ENCODE measurements at places on chromosomes 11 and 22.
A peak's percentile ranks its signal among the peaks of the same experiment; 100 is the strongest.

- DNase-seq: peak; percentile 57
Measured at GRCh38 chr11:130340671-130341319, 26.1 kb upstream of the ZBTB44 start.

DNA sequence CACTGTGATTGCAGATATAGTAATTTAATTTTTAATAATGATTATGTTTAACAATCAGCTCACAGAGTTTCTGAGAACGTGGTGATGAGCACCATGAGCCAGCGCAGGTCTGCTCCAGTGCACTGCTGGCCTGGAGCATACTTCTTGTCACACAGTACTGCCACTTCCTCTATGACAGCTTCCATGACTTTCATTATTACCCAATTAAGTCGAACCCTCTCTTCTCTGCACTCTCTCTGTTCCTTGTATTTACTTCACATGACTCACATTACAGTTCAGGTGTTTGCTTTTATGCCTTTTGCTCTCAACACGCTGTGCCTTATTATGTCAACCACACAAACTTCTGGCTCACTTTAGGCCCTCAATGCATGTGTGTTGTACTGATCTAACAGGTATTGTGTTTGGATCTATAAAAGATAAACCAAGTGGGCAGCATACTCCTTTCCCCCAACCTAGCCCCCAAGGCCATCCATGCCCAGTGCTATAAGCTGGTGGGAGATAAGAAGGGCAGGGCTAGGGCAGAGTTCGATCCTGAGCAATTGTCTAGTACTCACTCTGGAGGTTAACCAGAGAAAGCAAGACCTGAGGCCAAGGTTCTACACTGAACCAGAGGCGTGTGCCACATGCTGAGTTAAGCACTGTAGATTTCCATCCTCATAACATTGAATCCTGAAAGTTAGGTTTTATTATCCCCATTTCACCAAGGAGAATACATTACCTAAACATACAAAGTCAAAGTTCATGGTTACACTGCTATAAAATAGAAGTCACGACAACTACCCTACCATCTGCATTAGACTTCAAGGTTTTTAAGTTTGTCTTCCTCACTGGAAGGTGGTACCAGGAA lies 356.5 kb downstream of the INSC start:
- DNase-seq: no peak

DNA sequence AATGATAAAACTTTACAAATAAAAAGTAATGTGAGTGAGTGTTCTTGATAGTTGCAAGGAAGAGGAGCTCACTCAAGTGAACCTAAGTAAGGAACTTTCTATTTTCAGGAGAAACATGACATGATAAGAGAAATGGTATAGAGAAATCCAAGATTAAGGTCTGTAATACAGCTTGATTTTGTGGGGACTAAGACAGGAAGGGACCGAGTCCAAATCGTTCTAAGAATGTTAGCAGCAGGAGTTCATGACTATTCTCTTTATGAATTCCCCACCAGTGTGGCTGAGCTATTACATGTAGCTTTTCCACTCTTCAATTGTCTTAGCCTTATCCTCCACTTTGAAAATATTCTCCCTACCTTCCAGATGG lies 698.6 kb upstream of the ARHGAP42 start:
- no peak for DNase-seq

GRCh38 chr11:121520243-121521144 lies 67.7 kb upstream of the SORL1-AS1 start:
- DNase-seq: no peak

DNA sequence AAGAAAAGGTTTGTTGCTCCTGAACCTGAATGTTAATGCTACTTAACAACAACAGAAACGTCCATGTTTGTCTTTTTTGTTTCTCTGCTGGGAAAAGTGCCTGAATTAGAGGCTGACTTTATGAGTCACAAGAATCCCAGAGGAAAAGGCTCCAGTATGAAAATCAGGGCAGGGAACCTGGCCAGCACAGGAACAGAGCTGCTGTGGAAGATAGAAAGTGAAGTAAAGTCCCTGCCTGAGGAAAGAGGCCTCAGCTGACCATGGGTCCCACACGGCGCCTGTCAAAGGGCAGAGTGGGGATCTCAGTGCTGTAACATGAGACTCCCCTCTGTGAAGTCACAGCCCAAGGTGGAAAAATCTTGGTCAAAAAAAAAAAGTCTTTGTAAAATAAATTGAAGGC lies 632.3 kb upstream of the CCDC90B start:
- DNase-seq: no peak

- no peak for DNase-seq
Measured at GRCh38 chr11:13304655-13305335, 27.2 kb downstream of the BMAL1 start.

GRCh38 chr22:47157486-47158270 lies 395.2 kb downstream of the TBC1D22A start:
- no peak for DNase-seq

GRCh38 chr11:73175551-73176144 lies 33.5 kb upstream of the FCHSD2 start:
- no peak for DNase-seq

DNA sequence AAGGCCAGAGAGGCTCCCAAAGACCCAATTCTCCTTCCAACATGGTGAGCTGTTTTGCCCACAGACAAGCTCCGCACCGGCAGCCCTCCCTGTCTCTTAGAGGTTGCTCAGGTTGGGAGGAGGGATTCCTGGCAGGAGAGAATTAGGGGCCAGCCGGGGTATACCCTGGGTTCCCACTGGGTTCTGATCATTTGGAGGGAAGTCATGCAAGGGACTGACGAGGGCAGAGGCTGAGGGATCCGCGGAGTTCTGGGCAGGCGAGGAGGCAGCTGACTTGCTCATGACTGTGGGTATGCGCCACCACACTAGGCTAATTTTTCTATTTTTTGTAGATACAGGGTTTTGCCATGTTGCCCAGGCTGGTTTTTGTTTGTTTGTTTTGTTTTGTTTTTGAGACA lies 4.6 kb downstream of the ST3GAL4 start:
- DNase-seq: no peak

DNA sequence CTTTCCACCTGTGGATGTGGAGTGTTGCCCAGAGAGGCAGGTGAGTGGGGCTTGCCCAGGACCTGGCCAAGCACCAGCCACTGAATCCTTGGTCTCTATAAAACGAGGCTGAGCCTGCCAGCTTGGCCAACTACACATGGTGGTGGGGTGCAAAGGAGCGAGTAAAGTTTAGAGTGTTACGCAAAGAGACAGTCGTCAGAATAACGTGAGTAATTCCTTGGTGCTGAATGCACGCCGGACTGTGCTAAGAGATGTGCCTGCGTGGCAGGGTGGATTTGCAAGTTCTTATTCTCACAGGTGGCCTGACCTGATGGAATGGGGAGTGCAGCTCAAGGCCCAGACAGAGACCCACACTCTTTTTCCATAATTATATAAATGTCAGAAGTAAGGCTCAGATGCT lies 88.6 kb upstream of the B3GAT1 start:
- DNase-seq: no peak

GRCh38 chr11:74409633-74410032 lies 11.4 kb upstream of the PGM2L1 start:
- no peak for DNase-seq

GRCh38 chr11:117418737-117419481 lies 91.3 kb downstream of the CEP164 start:
- DNase-seq: no peak

- no peak for DNase-seq
Measured at GRCh38 chr11:38384568-38384967, 1786.5 kb upstream of the RAG2 start.

- no peak for DNase-seq
Measured at GRCh38 chr11:62026739-62027370, 59.4 kb upstream of the FTH1 start.

- no peak for DNase-seq
Measured at GRCh38 chr11:27356624-27357222, 6.3 kb downstream of the CCDC34 start.

GRCh38 chr11:116166573-116167465 lies 606.0 kb downstream of the BUD13 start:
- DNase-seq: no peak

GRCh38 chr11:134938212-134938611 lies 526.2 kb upstream of the B3GAT1 start:
- DNase-seq: no peak

- no peak for DNase-seq
Measured at GRCh38 chr11:19380375-19380774, 139.6 kb upstream of the E2F8 start.

DNA sequence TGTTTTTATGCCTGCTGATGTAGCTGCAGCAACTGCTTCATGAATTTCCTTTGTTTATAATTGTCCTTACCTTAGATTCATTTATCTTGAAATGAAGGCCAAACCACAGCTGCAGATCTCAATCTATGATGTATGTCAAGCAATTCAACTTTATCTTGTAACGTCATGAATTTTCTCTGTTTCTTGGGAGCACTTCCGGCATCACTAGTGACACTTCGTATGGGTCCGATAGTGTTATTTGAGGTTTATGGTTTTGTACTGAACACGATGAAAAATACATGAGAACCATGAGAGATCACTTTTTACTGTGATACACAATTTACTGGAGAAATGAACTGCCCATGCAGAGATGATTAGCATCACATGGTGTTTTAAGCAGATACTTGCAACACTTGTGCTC lies 98.5 kb downstream of the CSTPP1 start:
- DNase-seq: no peak

DNA sequence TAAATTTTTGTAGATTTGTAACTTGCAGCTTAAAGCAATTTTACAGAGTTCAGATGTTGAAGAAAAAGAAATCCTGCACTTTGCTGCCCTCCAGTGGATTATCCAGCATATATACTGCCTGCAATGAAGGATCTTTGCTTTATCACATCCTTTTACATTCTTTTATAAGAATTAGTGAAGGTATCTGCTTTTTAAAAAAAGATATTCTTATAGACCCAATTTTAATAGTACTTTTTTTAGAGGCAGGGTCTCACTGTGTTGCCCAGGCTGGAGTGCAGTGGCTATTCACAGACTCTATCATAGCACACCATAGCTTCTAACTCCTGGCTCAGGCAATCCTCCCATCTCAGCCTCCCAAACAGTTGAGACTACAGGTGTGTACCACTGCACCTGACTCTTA lies 60.7 kb downstream of the TTC17 start:
- no peak for DNase-seq

- no peak for DNase-seq
Measured at GRCh38 chr22:46795140-46795539, 32.7 kb downstream of the TBC1D22A start.

- no peak for DNase-seq
Measured at GRCh38 chr11:10041748-10042446, 252.1 kb downstream of the SBF2 start.

GRCh38 chr11:33375688-33376311 lies 118.6 kb downstream of the HIPK3 start:
- DNase-seq: no peak

DNA sequence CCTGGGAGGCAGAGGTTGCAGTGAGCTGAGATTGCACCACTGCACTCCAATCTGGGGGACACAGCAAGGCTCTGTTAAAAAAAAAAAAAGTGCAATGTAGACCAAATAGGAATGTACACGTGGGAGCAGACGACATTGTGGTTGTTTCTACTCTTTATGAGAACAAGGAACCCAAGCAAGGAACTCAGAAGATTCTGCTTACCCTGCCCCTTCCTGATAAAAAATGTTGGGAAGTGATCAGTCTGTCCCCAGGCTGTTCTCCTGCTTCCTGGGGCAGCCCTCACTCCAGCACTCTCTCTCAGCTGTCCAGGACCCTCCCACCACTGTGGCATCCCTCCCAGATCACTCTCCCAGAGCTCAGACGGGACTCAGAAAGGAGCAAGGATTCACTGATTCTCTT lies 31.8 kb downstream of the SLCO2B1 start:
- no peak for DNase-seq

GRCh38 chr11:45771566-45772448 lies 33.1 kb upstream of the SLC35C1 start:
- DNase-seq: peak; percentile 70

DNA sequence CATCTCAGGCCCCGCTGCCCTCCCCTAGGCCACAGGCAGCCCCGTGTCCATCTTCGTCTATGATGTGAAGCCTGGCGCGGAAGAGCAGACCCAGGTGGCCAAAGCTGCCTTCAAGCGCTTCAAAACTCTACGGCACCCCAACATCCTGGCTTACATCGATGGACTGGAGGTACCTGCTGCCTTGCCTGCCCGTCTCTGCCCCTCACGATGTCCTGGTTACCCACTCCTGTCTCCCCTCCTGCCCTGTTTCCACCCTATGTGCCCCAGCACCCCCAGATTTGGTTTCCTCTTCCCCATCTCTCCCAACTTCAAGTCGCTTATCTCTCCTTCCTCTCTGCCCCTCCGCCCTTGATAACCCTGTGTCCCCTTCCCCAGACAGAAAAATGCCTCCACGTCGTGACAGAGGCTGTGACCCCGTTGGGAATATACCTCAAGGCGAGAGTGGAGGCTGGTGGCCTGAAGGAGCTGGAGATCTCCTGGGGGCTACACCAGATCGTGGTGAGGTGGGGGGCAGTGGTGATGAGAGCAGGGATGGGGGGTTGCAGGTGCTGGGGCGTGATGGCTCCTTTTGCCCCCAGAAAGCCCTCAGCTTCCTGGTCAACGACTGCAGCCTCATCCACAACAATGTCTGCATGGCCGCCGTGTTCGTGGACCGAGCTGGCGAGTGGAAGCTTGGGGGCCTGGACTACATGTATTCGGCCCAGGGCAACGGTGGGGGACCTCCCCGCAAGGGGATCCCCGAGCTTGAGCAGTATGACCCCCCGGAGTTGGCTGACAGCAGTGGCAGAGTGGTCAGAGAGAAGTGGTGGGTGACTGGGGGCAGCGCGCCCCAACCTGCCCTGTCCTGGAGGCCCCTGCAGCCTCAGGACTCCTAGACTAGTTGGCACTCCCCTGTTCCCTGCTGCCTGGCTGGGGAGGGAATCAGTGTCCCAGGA lies 930 bp downstream of the SCYL1 start:
- no peak for DNase-seq

DNA sequence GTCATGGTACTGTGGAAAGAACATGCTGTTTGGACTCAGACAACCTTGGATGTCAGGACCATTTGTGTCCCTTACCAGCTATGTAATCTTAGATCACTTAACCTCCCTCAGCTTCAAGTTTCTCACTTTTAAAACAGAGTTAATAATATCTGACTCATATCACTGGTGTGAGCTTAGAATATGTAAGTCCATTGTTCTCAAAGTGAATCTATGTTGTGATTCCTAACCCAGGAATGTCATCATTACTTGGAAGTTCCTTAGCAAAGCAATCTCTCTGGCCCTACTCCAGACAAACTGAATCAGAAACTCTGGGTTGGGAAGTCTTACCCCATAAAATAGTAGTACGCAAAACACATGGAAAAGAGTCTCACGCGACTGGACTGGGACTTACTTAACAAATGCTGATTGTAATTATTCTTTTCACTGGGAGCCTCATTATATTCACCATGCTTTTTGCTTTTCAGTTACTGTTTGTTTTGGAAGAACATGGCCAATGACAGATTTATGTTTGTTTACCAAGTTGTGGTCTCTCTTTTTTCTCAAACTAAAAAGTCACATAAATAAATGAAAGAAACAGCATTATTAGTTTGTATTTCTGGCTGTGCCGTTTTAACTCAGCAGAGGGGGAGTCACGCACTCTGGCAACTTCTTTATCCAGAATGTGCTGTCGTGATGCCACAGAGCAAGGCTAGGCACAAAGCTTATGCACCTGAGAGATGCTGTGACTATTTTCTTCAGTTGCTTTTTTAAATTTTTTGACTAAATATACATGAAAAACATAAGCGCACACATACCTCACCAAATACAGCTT lies 217.7 kb upstream of the CTSC start:
- no peak for DNase-seq

All from central memory CD4-positive, alpha-beta T cell (primary cell).